Glutamatergic neuron (in vitro differentiated cells): ENCODE measurements at places on chromosomes 2 and 18. TPM values are rescaled to one million over a fixed set of nuclear protein-coding genes. Genes with fewer than 3 reads are reported as not detected.

HOXD13 gene
- 0.17 TPM for total RNA-seq

IL1R2 gene
- not detected for total RNA-seq

PSMA8 gene
- total RNA-seq, result not detected

DNA sequence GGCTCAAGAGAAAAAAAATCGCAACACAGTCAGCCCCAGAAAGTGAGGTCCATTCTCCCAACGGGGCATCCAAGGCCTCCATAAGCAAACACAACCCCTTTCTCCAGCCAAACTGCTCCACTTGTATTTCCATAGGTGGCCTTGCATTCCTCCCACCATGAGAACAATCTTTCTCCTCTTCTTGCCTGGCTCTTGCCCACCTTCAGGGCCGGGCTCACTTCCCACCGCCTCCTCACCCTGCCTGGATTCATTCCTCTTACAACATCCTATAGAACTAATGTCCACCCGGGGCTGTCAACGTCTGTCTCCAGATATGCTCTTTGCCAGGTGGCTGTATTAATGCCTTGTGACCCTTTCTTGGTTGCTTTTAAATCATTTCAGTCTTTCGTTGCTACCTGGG, 124.5 kb downstream of the SMAD7 start:
- peaks cover 20% of the 10 kb centered on the region for H3K4me1 ChIP-seq
- H3K27ac ChIP-seq, result no peak overlapping the region
- peaks cover 8% of the 10 kb centered on the region for H3K27me3 ChIP-seq
- H3K4me3 ChIP-seq, result no peak overlapping the region
- H3K36me3 ChIP-seq, result peaks cover 23% of the 10 kb centered on the region
- peak; percentile 8 for DNase-seq

DNA sequence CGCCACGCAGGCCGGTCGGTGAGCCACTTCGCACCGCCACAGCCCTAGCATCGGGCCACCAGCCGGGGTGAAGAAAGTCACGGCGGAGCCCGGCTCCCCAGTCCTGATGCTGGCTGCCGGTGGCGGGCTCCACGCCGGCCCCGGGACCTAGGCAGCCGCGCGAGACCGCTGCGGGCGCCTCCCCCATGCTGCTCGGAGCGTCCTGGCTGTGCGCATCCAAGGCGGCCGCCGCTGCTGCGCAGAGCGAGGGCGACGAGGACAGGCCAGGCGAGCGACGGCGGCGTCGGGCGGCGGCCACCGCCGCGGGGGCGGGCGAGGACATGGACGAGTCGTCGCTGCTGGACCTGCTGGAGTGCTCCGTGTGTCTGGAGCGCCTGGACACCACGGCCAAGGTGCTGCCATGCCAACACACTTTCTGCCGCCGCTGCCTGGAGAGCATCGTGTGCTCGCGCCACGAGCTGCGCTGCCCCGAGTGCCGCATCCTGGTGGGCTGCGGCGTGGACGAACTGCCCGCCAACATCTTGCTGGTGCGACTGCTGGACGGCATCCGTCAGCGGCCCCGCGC, 433 bp downstream of the SH3RF3 start:
- H3K36me3 ChIP-seq, result no peaks in the 10 kb centered on the region
- DNase-seq, result peak; percentile 67
- H3K4me1 ChIP-seq, result peaks cover 4% of the 10 kb centered on the region
- peaks cover 5% of the 10 kb centered on the region for H3K27me3 ChIP-seq
- H3K27ac ChIP-seq, result no peak overlapping the region

GRCh38 chr2:141610564-141611175, 520.1 kb downstream of the LRP1B start:
- H3K4me3 ChIP-seq, result no peak overlapping the region
- peaks cover 21% of the 10 kb centered on the region for H3K4me1 ChIP-seq
- H3K27ac ChIP-seq, result peak overlapping the region; percentile 77
- no peak for DNase-seq
- H3K27me3 ChIP-seq, result no peaks in the 10 kb centered on the region

- DNase-seq, result no peak
- no peak overlapping the region for H3K4me3 ChIP-seq
Observed at GRCh38 chr2:58976375-58977071, 735.4 kb upstream of the FANCL start.

- H3K36me3 ChIP-seq, result no peaks in the 10 kb centered on the region
- peaks cover 4% of the 10 kb centered on the region for H3K27me3 ChIP-seq
- no peak overlapping the region for H3K4me3 ChIP-seq
- H3K4me1 ChIP-seq, result peaks cover 2% of the 10 kb centered on the region
- no peak overlapping the region for H3K27ac ChIP-seq
- no peak for DNase-seq
Observed at GRCh38 chr2:172425336-172425735, 2.0 kb upstream of the ITGA6 start.

DNA sequence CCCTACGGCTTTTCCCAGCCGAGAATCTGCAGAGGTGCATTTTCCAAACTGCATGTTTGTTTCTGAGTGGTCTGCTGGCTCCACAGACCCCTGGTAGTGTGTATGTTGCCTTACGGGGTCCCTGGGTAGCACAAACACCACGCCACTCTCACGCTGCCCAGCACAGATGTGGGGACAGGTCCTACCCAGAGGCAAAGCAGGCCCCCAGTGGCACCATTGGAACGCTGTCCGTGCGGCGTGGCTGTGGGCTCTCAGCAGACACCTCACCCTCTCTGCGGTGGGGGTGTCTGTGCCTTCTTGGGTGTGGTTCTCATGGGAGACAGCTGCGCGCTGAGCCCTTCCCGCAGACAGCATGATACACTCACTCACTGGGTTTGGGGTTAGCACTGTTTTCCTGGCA, 137.4 kb downstream of the NFATC1 start:
- peaks cover 3% of the 10 kb centered on the region for H3K4me1 ChIP-seq
- H3K36me3 ChIP-seq, result peaks cover 10% of the 10 kb centered on the region
- no peak overlapping the region for H3K27ac ChIP-seq
- no peak overlapping the region for H3K4me3 ChIP-seq
